ENCODE measurements at places on chromosomes 2 and 18.
A peak's percentile ranks its signal among the peaks of the same experiment; 100 is the strongest.

- no peak for DNase-seq
Measured at GRCh38 chr18:21741312-21741561, 645 bp downstream of the MIB1 start.

GRCh38 chr2:232547991-232548390 lies 2.4 kb downstream of the TIGD1 start:
- no peak for DNase-seq

GRCh38 chr2:136705336-136705735 lies 60.0 kb upstream of the THSD7B start:
- DNase-seq, result no peak

DNA sequence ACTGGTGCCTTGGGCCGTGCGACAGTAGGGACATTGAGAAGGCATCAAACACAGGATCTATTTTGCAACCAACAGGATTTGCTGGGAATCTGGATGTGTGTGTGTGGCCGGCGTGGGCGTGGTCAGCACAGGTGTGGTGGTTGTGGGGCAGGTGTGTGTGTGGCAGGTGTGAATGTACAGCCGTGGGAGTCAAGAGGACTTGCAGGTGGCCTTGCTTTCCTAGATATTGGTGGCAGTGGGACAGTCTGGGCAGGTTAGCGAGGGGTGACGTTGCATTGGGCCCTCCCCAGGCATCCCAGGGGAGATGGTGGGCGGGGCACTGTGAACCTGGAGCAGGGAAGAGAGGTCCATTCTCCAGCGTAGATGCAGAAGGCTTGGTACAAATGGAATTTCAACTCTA lies 3.2 kb upstream of the LIMS2 start:
- no peak for DNase-seq

DNA sequence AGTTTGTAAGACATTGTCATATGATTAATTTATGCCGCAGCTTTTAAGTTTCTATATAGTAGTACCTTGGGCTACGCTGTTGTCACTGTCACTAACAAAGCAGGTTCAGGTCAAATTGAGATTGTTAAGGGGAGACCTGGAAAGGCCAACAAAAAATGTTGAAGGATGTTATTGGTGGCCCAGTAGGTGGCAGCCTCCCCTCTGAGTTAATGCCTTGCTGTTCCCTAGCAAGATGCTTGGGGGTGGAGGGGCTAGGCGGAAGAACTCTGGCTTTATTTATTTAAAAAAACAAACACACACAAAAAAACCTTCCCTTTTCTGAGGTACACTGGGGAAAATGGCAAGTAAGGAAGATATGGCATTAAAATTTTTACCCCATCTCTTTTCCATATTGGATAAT lies 128.3 kb upstream of the ATP5MC3 start:
- DNase-seq, result peak; percentile 5

DNA sequence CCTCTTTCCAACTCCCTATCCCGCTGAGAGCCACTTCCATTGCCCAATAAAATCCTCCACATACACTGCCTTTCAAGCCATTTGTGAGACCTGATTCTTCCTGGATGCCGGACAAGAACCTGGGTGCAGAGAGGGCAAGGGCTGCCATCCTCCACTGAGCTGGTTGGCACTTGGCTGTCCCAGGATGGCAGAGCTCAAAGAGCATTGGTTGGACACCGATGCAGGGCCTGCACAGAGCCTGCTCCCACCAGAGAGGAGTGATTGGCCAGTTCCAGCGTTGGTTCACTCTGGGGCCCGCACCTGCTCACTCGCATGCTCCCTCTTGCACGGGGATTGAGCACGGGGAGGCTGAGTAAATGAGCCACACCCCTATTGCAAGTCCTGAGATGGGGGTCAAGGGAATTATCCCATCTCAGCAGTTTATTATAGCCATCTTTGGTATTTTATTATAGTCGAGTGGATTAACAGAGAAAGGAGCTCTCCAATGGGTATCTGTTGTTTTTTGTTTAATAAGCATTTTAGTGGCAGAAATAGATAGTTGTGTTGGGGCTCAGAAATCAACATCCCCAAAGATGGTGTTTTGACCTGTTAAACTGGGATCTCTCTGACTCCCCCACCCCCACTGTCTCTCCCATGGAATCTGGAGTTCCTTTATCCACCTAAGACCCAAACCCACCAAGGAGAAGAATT lies 19.8 kb upstream of the MGAT4A start:
- DNase-seq, result no peak

- DNase-seq, result no peak
Measured at GRCh38 chr2:203732092-203732952, 25.9 kb downstream of the CD28 start.

DNA sequence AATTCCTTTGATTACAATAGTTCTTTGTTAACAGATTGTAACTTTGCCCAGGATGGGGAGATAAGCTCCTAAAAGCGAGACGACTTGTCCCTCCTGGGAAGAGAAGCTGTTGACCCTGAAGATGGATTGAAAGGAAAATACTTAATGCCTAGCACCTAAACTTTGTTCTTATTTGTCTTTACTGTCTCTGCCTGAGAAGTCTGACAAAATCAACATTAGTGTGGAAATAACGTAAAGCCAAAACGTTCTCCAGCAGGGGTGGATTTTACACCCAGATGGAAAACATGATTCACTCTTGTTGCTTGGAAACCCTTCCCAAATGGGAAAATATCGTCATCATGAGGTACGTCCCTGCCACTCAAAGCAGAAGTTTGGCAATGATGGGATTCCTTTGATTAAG lies 450.1 kb downstream of the SLC4A3 start:
- no peak for DNase-seq

DNA sequence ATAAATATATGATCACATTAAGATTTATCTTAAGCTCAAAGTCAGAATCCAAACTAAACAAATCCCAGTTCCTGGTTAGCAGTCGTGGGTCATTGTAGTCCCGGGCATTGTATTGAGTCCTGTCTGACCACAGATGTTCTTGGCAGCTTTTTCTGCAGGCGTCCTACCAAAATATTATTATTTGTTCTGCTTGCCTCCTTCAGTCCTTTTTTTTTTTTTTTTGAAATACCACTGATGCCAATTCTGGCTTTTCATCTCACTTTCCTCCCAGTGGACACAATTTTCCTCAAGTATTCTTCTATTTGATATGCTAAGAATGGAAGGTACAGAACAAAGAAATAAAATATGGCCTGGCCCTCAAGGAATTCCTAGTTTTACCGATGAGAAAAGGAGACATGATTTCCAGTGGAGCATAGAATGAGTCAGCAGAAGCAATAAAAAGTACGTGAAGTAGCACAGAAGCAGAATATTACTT lies 151.6 kb downstream of the CSRNP3 start:
- no peak for DNase-seq

- DNase-seq, result no peak
Measured at GRCh38 chr18:8912348-8913326, 189.9 kb upstream of the NDUFV2 start.

- DNase-seq, result no peak
Measured at GRCh38 chr18:35661483-35662146, 80.1 kb downstream of the GALNT1 start.

GRCh38 chr2:20590704-20591515 lies 60.0 kb downstream of the HS1BP3 start:
- DNase-seq, result peak; percentile 25

DNA sequence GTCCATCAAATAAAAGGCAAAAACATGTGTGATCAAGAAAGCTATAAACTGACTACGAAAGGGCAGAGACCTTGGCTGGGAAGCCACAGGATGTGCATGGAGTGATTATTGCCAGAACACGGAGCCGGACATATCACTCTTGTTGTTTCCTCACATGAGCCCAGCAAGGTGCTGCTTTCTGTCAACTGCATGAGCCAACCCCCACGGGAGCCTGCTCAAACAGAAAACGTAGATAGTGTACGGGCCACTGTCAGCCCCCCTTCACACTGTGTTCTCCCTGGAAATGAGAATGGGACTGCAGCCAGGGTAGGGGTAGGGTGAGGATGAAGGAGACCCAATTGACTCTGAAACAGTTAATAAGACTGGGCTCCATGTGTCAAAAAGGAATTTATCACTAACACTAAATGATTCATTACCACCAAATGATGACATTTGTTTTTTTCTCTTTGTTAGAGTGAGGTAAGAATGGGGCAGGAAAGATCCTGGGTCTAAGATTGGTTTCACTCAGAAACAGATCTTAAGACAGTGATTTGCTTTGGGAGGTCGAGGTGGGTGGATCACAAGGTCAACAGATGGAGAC lies 235.8 kb downstream of the MREG start:
- no peak for DNase-seq

DNA sequence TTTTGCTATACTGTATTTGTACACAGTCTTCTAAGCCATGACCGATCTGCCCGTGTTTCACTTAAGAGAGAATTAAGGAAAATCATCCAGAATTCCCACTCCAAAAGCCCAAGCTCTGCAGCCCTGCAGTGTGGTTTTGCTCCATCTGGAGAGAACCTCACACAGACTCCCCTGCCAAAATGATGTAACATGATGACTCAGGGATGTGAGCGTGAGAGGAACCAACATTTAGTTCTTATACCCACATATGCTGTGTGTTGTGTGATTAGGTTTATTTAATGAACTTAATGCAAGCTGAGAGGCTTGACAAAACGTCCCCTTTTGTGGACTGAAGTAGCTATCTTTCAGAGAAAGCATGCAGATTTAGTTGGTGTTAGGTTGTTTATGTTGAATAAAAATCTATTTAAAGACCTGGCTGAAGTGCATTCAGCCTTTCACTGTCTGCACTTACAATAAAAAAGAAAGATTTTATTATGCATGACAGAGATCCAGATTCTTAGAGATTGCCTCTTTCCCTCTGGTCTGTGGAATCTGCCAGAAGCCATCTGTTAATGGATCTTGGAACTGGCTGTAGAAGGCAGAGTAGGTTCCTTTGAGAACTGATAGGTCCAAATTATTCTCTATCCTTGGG lies 6.3 kb downstream of the RAB12 start:
- DNase-seq, result peak; percentile 30

DNA sequence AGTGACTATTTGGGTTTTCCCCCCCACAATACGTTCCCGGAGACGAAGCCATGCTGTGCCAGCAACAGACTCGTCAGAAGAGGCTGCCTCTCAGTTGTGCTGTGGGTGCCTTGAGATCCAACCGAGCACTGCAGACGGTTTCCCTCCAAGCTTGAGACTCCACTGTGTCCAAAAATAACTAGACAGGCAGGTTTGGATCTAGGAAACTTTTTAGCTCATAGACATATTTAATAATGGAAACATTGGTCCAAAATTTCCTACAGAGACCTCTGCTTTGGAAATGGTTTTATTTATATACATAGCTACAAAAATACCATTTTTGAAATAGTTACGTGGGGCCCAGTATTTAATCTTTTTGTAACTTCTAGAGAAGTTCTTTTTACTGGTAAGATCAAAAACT lies 63.1 kb upstream of the SPATS2L start:
- DNase-seq, result no peak

- DNase-seq, result no peak
Measured at GRCh38 chr2:65742977-65743376, 310.6 kb upstream of the SPRED2 start.

DNA sequence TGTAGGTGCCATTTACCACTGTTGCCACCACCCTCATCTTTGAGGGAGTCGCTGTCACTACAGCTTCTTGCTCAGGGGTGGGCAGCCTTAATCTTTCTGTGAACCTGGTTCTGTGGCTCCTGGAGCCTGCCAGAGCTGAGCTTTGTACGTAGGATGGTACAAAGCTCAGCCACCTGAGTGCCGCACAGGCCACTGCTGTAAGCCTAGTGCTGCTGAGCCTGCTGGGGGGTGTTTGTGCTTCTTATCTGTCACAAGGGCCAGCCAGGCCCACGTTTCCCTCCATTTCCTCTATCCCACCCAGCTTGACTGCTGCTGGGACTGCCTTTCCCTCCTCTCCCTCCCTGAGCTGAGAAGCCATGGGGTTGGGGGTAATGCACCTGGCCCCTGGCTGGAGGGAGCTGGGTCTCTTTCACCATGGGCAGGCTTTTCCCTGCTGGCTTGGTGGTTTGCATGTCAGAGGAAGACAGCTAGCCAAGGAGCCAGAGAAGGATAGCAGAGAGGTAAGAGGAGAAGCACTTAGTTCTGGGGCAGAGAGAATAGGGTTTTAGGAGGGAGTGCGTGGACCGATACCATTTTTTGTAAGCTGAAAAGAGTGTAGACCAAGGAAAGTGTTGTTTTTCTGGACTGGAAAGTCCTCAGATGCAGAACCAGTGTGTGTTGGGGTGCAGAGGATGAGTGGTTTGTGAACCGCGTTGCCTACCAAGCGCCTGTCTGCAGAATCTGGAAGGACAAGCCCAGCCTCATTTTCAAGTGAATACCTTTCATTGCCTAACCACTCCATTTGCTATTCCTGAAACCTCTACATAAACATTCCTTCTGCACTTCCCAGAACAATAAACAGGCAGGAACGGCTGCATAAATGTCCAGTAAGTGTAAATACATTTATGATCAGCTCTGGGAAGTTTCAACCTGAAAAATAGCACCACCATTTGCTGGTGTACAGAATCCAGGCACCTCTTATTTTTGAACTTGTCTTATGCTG lies 45.1 kb upstream of the FHL2 start:
- DNase-seq, result no peak

DNA sequence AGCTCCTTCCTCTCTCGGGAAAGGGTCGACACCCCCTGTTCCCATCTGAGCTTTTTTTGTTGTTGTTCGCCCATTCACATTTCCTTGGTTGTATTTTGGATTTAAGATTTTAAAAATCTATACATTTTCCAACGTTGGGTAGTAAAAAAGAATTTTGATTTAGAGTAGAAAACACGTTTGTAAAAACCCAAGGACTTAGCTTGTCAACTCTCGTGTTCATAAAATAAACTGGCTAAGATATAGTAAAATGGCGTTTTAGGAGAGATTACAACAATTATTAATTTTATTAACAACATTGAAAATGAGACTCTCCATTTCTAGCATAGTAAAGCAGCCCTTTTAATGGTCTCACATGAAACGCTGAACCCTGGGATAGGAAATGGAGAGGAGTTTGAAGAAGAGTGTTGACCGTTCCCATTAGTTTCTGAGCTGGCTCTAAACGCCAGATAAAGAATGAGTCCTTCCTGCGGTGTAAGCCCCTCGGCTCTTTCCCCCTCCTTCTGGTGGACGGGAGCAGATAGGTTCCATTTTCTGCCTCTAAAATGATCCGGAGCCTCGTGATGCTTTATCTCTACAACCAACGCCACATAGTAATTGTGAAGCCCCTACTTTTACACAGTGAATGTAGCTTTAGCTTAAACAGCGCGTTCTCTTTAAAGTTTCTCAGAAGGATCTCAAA lies 24.0 kb upstream of the ZNF516 start:
- DNase-seq, result no peak

GRCh38 chr2:207796585-207797350 lies 27.1 kb upstream of the FZD5 start:
- peak; percentile 73 for DNase-seq

DNA sequence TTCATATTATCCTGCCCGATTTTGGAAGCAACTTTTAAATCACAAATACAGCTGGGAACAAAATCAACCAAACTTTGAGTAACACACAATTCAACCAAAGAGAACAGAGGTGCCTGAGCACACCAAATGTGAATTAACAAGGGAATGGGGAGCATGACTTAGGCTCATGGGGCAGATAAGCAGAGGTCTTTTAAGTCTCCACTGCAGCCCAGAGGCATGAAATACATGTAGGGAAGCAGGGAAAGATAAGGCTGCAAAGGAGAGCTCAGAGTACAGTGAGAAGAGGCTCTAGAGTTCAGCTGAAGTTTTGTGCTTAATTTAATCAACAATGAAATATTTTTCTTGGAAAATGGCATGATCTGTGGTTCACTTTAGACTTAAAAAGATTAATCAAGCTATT lies 49.0 kb downstream of the CYTIP start:
- DNase-seq, result no peak

- DNase-seq, result no peak
Measured at GRCh38 chr18:3493501-3494244, 43.7 kb downstream of the TGIF1 start.
